ENCODE measurements at places on chromosomes 5 and 9.

- peak; percentile 92 for DNase-seq
These were observed 76.9 kb upstream of the HTR4 start for GRCh38 chr5:148730942-148731898.

DNA sequence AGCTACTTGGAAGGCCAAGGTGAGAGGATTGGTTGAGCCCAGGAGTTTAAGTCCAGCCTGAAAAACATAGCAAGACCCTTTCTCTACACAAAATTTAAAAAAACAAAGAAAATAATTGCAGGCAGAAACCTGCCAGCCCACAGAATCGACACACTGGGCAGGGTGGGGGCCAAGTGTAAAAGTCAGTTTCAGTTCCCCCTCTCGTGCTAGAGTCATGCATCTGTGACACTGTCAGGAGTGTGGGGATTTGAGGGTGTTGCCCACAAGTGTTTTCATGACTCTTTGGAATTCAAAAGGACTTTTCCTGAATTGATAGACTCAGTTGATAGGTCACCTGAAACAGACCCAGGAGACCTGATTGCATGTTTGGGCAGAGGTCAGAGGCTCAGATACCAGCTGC is 47.6 kb downstream of the PRRC2B start:
- DNase-seq, result no peak

GRCh38 chr5:6755941-6756340 is 42.7 kb downstream of the TENT4A start:
- DNase-seq, result no peak

GRCh38 chr5:124650147-124650561 is 96.3 kb downstream of the ZNF608 start:
- DNase-seq, result no peak

GRCh38 chr5:1555011-1555807 is 31.4 kb upstream of the LPCAT1 start:
- peak; percentile 96 for DNase-seq

DNA sequence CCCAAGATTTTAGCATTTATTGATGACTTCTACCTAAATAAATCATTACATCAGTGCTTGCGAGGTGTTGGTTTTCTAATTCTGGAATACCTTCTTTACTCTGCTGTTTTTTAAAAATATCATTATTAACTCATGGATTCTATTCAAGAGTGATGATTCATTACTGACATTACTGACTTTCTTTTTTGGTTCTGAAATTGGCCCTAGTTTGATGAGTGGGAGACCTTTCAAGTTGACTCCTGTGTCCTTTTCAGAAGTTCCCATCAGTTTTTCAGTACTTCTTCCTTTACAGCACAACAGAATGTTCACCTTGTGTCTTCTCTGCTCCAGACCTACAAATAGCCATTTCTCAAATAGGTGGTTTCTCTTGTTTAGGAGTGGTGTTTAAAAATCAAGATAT is 114.1 kb downstream of the PCSK5 start:
- no peak for DNase-seq

GRCh38 chr5:149683964-149684363 is 46.1 kb upstream of the PPARGC1B start:
- no peak for DNase-seq

Measured in kidney glomerular epithelial cell (primary cell).